ENCODE measurements at places on chromosomes 11 and 22.

DNA sequence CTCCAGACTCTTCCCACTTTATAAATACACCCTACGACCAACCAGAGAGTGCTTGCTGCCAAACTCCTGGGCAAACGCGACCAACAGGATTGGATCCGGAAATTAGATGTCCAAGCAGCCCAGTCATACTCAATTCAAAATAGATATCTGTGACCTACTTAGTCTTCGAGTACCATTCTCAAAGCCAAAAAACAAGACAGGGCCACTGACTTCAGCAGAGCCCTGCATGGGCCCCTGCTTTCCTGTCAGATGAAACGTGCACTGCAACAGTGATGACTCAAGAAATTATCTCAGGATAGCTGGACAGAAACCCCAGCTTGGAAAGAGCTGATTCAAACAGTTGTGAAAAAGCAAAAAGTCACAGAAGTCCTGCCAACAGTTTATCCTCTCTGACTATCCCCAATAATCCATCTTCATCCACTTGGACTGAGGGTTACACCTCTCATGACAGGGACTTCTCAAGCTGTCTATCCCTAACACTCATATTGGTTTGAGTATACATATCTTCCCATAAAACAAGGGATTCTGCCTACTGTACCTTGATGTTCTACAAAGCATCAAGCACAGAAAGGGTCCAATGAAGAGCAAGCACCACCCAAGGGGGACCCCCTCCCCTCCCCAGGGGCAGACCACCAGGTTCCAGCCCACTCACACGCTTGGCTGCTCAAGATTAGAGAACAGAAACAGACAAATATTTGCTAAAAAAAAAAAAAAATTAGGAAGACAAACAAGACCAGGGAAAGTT lies 17.4 kb downstream of the SMCO4 start:
- DNase-seq: no peak

- DNase-seq: no peak
Measured at GRCh38 chr22:39205344-39206021, 39.3 kb downstream of the PDGFB start.

- DNase-seq: no peak
Measured at GRCh38 chr11:121946514-121946913, 169.5 kb downstream of the BLID start.

DNA sequence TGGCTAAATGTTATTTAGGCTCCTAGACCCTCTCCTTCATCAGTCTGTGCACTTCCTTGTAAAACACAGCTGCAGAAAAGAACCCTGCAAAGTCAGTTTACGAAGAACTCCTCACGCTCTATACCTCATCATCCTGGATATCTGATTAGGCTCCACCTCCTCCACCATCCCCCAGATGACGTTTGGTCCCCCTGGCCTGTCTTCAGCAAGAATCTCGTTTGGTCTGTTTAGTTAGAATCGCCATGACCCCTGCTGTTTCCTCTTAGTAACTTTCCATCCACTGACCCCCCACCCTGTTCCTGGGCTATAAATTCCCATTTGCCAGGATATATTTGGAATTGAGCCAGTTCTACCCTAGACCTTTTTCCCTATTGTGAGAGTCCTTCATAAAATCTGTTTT lies 214.1 kb downstream of the OPCML start:
- no peak for DNase-seq

GRCh38 chr11:86035164-86035563 lies 33.7 kb downstream of the PICALM start:
- DNase-seq: no peak

- no peak for DNase-seq
Measured at GRCh38 chr11:58059007-58059350, 28.2 kb downstream of the OR6Q1 start.

GRCh38 chr22:50260801-50261614 lies 475 bp downstream of the MAPK12 start:
- no peak for DNase-seq

- no peak for DNase-seq
Measured at GRCh38 chr11:16860617-16861016, 122.2 kb downstream of the C11orf58 start.

GRCh38 chr11:64741375-64742086 lies 2.4 kb downstream of the RASGRP2 start:
- DNase-seq: no peak

DNA sequence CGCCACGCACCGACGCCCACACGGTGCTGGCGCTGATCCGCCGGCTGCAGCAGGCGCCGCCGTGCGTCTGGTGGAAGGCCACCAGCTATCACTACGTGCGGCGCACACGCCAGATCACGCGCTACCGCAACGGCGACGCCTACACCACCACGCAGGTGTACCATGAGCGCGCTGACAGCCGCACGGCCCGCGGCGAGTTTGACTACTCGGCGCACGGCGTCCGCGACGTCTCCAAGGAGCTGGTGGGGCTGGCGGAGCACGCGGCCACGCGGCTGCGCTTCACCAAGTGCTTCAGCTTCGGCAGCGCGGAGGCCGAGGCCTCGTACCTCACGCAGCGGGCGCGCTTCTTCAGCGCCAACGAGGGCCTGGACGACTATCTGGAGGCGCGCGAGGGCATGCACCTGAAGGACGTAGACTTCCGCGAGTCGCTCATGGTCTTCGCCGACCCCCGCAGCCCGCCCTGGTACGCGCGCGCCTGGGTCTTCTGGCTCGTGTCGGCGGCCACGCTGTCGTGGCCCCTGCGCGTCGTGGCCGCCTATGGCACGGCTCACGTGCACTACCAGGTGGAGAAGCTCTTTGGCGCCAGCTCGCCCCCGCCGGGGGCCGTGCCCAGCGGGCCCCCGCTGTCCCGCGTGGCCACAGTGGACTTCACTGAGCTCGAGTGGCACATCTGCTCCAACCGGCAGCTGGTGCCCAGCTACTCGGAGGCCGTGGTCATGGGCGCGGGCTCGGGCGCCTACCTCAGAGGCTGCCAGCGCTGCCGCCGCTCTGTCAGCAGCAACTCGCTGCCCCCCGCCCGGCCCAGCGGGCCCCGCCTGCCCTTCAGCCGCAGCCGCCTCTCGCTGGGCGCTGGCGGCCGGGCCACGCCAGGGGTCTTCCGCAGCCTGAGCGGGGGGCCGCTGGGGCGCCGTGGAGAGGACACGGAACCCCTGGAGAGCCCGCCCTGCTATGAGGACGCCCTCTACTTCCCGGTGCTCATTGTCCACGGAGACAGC lies 3.2 kb downstream of the TMEM151A start:
- DNase-seq: no peak

- no peak for DNase-seq
Measured at GRCh38 chr11:45171550-45171949, 25.1 kb downstream of the PRDM11 start.

GRCh38 chr11:93921695-93922468 lies 71.5 kb upstream of the VSTM5 start:
- DNase-seq: no peak

DNA sequence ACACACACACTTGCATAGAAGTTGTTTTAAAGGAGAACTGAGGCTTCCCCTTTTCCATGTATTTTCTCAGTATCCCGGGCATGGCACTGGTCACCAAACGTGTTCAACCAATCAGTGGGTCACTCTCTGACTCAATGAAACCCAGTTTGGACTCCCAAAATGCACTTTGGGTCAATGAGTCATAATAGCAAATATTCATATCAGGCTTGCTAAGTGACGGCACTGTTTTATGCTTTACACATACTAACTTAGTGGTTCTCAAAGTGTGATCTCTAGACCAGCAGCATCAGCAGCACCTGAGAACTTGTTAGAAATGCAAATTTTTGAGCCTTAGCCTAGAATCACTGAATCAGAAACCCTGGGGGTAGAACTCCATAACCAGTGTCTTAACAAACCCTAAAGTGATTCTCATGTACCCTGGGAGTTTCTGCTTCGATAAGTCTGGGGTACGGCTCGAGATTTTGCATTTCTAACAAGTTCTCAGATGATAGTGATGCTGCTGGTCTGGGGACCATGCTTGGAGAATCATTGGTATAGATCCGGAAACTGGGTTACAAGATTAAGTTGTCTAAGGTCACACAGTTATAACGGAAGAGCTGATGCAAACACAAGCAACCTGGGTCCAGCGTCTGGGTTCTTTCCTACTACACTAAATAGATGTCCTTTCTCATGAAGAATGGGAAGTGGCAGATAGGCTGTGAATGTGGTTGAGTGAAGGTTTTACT lies 35.6 kb downstream of the ETS1 start:
- no peak for DNase-seq

DNA sequence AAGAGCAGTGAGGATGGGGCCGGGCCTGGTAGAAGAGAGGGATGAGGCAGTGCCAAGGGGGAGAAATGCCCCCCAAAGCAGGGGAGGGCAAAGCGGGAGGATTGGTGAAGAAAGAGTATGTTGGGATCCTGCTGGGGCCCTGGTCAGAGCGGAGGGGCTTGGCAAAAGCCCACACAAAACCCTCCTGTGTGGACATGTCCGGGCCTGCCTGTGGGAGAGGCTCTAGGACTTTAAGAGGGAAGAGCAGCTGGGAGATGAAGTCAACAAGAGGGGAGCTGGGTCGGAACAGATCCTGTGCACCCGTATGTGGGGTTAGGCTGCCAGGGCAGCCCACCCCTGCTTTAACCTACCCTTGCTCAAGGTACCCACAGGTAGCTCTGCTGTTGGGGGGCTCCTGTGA lies 25.8 kb downstream of the ART5 start:
- DNase-seq: no peak

GRCh38 chr11:43924112-43924855 lies 18.2 kb upstream of the C11orf96 start:
- no peak for DNase-seq

DNA sequence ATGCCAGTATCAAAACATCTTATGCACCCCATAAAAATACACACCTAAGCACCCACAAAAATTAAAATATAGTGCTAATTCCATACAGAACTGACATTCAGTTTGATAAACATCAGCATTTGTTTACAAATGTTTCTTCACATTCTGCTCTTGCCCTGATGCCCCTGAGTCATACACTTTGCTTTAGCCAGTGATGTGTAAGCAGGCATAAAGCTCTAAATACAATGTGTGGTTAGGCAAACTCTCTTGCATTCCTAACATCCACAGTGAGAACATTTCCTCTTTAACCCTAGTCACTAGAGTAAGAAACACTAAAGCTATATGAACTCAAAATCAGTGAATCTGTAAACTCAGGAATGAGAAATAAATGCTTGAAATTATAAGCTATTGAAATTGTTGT lies 1060.7 kb downstream of the FAM181B start:
- DNase-seq: no peak

GRCh38 chr11:12587333-12587991 lies 86.8 kb upstream of the TEAD1 start:
- no peak for DNase-seq

GRCh38 chr11:71066311-71066710 lies 186.1 kb downstream of the SHANK2 start:
- DNase-seq: no peak

- no peak for DNase-seq
Measured at GRCh38 chr22:31081963-31082605, 966 bp downstream of the SMTN start.

DNA sequence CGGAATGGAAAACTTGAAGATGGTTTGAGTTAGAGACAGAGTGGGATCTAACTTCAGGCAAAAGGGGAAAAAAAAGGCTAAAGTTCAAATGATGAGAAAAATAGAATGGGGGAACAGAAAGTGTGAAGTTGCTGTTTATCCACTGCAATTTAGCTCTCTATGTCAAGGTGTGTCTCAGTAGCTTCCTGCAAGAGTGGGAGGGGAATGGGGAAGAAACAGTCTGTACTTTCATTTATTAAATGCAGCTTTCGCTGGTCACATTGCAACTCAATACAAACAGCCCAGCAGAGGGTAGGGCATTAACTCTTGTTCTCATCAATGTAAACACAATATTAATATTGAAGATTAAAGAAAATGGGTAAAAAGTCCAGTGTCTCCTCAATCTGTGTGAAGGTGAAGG lies 214.7 kb upstream of the SYN3 start:
- no peak for DNase-seq

DNA sequence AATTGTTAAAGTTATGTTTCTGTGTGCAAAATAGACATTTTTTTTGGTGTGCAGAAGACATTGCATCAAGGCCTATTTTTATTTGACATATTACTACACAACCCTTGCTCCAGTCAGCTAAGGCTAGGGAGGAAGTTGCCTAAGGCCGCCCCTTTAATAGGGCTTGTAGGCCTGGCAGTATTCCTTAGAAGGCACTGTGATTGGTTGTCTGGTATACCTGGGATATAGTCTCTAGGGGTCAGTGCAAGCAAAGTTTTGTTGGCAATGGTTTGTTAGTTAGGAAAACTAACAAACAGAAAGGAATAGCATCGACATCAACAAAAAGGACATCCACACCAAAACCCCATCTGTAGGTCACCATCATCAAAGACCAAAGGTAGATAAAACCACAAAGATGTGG lies 16.9 kb downstream of the CCDC15 start:
- no peak for DNase-seq

DNA sequence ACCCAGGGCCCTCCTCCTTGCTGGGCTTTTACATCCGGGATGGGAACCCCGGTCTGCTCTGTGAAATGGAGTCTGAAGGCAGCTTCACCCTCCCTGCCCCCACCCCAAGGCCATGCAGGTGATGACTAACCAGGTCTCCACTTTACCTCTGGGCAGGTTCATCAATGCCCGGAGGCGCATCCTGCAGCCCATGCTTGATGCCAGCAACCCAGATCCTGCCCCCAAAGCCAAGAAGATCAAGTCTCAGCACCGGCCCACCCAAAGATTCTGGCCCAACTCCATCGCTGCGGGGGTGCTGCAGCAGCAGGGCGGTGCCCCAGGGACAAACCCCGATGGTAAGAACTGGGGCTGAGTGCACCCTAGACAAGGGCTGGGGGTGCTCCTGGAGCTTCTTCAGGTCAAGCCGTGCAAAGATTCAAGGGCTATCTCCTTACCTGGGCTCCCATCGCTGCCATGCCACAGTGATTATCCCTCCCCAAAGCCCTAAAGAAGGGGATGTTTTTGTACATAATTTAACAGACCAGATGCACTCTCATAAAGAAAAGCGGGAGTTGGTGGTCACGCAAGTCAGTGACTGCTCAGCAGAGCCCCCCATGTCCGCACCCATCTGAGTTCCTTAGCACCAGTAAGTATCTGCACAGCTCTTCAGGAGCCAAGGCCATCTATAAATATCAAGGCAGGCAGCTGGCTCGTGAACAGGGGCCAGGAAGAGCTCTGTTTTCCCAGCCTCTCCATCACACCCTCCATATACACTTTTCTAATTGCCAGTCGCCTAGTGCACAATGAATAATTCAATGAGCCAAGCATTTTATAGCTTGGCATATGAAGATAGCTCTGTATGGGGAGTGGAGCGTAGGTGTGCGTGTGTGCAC lies 66.0 kb downstream of the FEZ1 start:
- no peak for DNase-seq

GRCh38 chr11:105236664-105237063 lies 97.1 kb upstream of the CARD18 start:
- no peak for DNase-seq

GRCh38 chr11:1223346-1224110 lies 662 bp downstream of the MUC5B start:
- no peak for DNase-seq

DNA sequence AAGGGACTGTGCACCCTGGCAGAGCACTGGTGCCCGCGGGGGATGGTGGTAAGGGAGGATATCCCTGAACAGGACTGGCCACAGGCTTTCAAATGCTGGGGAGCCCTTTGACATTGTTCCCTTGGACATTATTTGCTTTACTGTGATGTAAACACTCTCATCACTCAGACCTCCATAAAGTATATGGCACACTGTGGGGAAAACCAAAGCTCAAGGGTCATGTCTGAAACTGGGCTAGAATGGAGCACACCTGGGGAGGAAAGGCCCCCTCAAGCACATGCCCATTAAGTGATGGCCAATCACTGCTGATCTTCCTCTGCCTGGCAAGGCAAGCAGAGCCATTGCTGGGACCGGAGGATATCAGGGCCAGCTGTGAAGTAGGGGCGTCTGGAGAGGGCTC lies 60.9 kb upstream of the TENM4 start:
- no peak for DNase-seq

Data from activated T-cell treated with anti-CD3 and anti-CD28 coated beads for 1 hour (primary cell).